ENCODE measurements at places on chromosomes 12 and 14. TPM values are rescaled to one million over a fixed set of nuclear protein-coding genes. Genes with fewer than 3 reads are reported as not detected.

DNA sequence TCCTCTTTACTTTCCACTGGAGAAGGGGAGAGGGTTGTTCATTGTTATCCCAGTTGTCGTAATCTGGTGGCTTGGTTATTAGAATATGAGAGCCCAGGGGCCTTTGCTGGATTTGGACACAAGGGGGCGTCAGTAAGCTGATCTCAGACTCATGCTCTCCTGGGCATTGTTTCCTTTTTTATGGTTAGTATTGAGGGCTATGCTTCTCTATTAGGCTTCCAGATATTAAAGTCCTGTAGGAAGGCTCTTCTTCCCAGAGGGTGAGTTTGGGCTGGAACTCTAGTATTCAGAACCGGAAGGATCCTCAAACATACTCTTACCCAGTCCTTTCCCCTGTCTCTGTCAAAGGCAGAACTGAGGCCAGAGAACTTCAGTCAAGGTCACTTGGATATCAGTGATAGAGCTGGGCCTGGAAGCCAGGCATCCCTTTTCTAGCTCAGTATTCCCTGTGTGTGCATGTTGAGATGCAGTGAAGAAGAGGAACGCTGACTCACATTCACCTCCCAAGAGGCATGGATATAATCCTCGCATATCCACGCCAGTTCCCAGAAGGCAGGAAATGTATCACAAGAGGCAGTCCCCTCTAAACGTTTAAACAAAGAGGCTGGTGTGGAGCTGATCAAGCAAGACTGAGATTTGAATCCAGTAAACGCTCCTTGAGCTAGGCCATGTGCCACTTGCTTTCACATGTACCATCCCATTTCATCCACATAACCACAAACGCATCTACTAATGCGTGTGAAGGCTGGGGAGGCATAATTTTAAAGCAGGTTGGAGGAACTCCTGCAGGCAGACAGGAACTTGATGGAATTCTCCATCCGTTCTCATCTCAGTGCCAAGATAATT is 41.6 kb downstream of the UBE3B start:
- peaks cover 2% of the 10 kb centered on the region for H3K4me1 ChIP-seq
- H3K36me3 ChIP-seq: no peaks in the 10 kb centered on the region
- H3K27me3 ChIP-seq: no peaks in the 10 kb centered on the region
- DNase-seq: peak; percentile 57
- no peak overlapping the region for H3K27ac ChIP-seq

The CCDC177 gene
- not detected for total RNA-seq

DNA sequence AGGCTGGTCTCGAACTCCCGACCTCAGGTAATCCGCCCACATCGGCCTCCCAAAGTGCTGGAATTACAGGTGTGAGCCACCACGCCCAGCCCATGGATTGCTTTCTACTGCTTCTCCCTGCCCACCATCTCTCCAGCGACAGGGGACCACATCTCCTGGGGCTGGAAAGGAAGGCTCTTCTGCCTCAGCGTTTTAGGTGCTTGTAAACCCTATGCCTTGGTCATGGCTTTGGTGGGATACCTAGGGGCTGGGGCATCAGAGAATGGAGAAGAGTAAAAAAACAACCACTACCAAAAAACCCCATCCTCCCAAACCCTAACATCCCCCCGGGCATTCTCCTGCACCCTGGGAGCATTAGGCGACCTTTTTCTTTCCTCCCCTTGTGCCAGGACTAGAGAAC is 1.1 kb upstream of the TMEM121 start:
- H3K36me3 ChIP-seq: no peaks in the 10 kb centered on the region
- H3K4me3 ChIP-seq: no peak overlapping the region
- no peaks in the 10 kb centered on the region for H3K27me3 ChIP-seq
- DNase-seq: no peak

The LIN7A gene
- total RNA-seq: 5.9 TPM

GRCh38 chr12:82968631-82969367 is 282.1 kb downstream of the TMTC2 start:
- no peak overlapping the region for H3K27ac ChIP-seq
- H3K4me3 ChIP-seq: no peak overlapping the region
- no peaks in the 10 kb centered on the region for H3K36me3 ChIP-seq
- no peaks in the 10 kb centered on the region for H3K27me3 ChIP-seq
- H3K4me1 ChIP-seq: no peaks in the 10 kb centered on the region

The WIF1 gene
- not detected for total RNA-seq

DNA sequence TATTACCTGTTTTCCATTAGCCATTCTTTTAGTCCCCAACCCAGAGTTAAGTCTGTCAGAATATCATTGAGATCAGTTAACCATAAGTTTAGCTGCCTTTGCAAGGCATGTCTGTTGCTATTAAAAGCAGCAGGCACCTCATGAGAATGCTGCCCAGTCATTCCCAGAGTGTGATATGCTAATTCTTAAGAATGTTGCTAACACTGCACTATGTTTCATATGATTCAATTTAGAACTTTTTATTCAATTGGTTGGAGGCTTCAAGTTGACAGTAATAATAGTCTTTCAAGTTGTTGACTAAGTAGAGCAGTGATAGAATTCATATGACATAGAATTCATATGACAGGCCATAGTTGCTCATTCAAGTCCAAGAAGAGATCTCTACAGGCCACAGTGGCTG is 292.3 kb downstream of the FUT8 start:
- H3K4me3 ChIP-seq: no peak overlapping the region
- H3K4me1 ChIP-seq: no peaks in the 10 kb centered on the region
- no peak for DNase-seq
- no peaks in the 10 kb centered on the region for H3K36me3 ChIP-seq
- H3K27ac ChIP-seq: no peak overlapping the region

The ASPG gene
- 13.7 TPM for total RNA-seq

GRCh38 chr14:60655898-60656685 is 6.8 kb upstream of the SIX1 start:
- no peak for DNase-seq
- H3K4me1 ChIP-seq: peaks cover 4% of the 10 kb centered on the region
- peaks cover 3% of the 10 kb centered on the region for H3K27me3 ChIP-seq
- H3K27ac ChIP-seq: no peak overlapping the region
- H3K36me3 ChIP-seq: no peaks in the 10 kb centered on the region

DNA sequence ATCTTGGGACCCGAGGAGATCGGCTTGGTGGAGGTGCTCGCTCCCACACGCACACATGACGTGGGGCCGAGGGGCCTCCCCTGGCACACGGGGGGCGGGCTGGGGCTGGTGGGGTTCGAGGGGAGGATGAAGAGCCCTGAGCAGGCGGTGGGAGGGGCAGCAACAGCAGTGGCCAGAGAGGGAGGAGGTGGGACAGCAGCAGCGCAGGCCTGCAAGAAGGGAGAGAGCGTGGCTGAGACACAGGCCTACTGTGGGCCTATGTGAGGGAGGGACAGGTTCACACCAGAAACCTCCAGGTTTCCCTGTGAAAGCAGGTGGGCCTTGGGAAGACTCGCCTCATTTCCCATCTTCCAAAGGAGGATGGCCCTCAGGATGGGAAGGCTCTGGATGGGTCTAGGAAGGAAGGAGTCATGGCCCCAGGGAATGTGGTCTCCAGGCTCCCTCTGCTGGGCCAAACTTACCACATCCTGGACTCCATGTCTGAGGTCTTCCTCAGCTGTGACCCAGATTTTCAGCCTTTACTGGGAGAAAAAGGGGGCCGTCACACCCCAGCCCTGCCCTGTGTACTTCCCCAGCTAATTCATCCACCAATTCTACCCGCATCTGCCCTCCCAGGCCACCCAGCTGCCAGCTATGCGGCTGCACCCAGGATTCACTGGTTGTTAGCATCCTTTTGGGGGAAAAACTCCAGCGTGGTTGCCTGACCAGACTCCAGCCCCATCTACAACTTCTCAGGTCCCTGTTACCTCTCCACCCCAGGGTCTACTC is 2.8 kb downstream of the PIANP start:
- no peak for DNase-seq
- no peak overlapping the region for H3K27ac ChIP-seq
- H3K4me1 ChIP-seq: peaks cover 2% of the 10 kb centered on the region
- no peaks in the 10 kb centered on the region for H3K27me3 ChIP-seq
- no peak overlapping the region for H3K4me3 ChIP-seq

The ARG2 gene
- total RNA-seq: 4.4 TPM

DNA sequence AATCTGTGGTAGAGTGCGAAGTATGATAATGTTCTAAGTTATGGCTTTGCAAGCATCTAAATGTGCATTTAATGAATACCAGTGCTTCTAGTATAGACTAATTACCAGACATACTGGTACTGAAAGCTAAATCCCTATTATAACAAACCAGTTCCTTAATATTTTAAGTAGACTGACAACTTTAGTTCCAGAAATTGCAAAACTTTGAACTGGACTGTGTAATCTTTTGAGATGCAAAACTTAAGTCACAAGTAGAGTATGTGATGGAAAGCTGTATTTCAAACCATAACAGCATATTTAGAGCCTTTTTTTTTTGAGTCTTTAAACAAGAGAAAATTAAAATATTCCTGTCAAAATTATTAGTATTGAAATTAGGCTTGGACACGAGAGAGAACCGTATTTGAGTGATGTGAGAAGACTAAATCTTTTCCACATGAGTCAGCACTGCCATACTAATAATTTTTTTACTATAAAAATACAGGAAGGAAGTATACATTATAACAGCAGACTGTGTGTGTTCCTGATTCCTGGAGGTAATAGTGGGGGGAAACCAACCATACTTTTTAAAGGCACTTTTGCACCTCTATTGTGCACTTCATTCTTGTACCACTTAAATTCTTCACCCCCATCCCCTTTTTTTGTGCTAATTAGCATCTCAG is 45.5 kb downstream of the PPM1A start:
- no peaks in the 10 kb centered on the region for H3K36me3 ChIP-seq
- no peaks in the 10 kb centered on the region for H3K4me1 ChIP-seq
- no peak overlapping the region for H3K27ac ChIP-seq
- no peak for DNase-seq

The SMAGP gene
- 17.6 TPM for total RNA-seq

DNA sequence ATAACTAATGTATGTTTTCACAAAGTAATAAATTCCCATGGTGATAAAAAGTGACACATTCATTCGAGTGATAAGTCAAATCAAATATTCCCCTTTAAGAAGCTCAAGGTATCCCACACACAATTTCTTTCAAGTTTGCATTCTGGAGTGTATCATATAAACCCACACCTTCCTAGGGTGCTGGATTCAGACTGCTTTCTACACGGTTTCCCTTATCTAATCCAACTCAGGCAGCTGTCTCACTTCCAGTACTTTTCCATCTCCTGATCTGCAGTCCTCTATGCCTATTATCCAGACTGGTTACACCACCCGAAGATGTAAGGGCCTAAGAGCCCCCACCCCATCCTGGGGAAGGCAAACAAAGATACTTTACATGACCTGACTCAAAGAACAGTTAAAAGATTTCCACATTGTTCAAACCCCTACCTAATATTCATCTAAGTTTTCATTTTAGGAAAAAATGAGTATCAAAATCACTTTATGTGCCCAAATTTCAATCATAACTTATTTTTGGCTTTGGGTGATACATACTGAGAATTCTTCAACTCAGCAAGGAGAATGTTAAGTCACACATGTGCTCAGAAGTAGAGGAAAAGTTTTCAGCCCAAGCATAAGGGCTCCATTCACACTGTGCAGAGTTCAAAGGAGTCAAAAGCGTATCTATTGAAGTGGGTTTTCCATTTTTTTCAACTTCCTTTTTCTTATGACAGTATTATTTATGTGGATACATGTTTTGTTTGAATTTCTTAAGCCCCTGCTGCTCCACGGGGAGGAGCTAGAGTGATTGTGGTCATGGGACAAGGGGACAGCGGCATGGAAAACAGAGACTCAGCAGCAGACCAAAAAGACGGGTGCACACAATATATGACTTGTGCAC is 41.8 kb downstream of the CORO1C start:
- no peaks in the 10 kb centered on the region for H3K27me3 ChIP-seq
- no peak for DNase-seq
- no peak overlapping the region for H3K4me3 ChIP-seq
- peak overlapping the region; percentile 82 for H3K27ac ChIP-seq

The MYRFL gene
- not detected for total RNA-seq
